Mucosa of gallbladder (tissue), 1 donor: ENCODE measurements at places on chromosomes 3 and 15.

- no peak for DNase-seq
Measured at GRCh38 chr3:33991673-33992072, 193.2 kb downstream of the PDCD6IP start.

- no peak for DNase-seq
Measured at GRCh38 chr3:164479978-164480377, 598.3 kb downstream of the SI start.

DNA sequence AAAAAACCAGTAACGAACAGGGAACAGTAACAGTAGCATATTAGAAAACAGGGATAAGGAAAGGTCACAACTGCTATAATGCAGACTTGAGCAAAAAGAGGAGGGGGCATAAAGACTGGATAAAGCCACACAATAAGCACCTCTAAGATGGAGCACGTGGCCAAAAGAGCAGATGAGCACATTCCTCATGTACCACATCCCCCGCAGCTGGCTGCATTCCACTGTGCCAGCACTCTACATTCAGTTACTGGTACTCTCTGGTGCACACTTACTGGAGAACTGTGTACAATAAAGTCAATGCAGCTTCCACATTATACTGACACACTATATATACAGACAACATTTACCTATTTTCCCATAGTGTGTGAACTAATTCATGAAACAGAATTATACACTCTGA is 64.7 kb downstream of the UBE3A start:
- no peak for DNase-seq

DNA sequence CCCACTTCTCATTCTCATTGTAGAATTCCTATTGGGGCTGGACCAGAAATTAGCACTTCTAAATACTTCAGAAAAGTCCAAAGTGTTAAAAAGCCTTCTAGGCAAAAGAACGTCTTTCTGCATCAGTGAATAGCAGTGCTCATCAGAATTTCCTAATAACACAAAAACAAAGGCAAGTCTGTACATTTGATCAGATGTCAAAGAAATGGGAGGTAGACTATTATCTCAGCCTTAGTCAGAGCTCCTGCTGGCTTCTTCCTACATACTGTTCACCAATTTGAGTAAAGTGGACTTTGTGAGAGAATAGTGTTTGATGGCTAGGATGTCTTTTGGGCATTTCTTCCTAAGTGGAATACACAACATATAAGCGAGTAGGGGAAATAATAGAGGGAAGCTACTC is 48.7 kb downstream of the FOXB1 start:
- no peak for DNase-seq

DNA sequence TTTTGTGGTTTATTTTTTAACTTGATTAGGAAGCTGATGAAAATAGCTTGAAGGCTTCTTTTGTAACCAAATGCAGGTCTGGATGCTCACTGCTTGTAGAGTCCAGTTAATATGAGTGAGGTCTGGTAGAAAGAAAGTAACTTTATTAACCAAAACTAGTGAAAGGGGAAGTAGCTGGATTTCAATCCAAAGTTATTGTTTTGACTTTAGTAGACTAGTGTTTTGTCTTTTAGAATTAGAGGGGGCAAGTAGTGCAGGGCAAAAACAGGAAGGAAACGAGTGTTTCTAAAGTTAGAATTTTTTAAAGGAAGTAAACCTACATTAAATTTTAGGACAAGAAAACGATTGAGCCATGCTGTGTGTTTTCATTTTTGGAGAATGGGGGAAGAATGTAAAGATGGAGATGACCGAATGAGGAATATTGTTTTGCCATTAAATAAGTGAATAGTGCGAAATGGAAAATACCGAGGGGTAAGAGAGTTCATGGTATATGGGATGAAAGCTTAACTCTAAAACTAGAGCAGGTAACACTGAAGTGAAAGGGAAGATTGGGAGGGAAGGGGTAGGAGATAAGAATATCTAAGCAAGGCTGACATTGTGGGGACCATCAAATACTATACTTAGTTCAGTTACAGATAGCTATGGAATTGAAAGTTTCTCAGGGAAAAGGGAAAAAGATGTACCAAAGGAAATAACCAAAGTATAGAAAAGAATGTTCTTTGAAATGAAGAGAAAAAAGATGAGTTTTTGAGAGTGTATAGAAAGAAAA is 40.0 kb downstream of the USP3 start:
- no peak for DNase-seq

- no peak for DNase-seq
Measured at GRCh38 chr3:99627062-99627826, 11.2 kb upstream of the COL8A1 start.

DNA sequence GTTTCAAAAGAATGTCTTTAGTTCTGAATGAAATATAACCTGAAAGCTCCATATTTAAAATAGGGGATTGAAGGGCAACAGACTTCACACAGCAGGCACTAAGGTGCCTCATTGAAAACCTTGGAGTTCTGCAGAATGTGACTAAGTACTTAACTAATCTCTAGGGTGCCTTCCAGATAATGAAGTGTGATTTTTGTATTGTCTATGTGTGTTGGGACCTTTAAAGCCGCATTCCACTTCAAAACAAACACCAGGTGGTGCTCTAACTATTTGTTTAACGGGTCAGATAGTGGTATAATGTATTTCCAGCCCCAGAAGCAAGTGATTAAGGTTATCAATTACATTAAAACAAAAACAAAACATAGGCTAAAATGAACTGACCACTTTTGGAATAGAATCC is 28.0 kb downstream of the TFG start:
- no peak for DNase-seq

DNA sequence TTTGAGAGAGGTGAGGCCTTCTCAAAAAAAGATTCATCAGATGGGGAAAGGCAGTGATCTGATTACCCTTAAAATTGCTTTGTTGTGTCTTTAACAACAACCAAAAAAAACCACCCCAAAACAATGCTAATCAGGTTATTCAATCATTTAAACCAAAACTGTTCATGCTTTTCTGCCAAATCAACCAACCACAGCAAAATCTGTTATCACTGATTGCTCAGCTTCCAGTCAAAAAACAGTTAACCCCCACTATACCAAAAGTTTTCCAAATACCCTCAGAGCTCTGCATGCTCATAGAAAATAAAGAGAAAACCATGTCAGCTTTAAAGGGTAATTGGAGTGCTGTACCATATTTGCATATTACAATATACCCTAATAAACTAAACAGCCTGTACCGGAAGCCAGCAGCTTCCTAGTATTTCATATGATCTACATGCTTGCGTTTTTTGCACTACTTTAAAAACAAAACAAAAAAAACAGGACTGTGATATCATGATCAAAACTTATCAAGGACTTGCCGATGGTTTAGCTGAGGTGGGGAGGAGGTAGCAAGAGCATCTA is 22.8 kb downstream of the SATB1 start:
- no peak for DNase-seq

DNA sequence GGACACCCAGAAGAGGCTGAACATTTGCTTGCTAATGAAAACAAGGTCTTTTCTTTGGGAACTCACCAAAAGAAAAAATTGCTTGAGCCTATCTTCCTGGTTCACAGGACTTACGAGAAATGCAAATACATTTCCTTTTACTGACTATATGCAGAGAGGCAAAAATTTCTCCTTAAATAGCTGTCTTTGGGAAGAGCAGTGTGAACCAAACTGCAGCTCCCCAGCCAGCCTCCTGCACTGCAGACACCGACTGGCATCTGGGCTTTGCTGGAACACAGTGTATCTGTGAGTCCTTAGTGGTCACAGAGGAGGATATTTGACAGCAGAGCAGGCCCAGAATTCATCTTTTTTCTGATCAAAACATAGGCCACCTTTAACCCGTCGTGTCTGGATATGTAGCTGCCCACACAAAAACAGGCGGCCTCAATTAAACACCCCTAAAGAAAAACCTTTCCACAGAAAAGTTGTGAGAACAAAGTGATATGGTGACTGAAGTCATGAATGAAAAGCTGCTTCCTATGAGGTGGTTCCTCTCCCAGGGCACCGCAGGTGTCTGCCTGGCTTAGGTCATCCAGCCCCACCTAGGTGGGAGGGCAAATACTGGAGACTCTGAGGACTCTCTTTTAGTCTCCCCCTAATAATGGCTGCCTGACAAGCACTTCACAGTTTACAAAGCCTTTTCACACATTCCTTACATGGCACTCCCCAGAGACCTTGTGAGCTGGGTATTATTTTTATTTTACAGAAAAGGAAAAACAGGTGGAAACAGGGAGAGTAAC is 46.1 kb upstream of the TMEM158 start:
- DNase-seq, result no peak

GRCh38 chr3:132210476-132211346 is 106.5 kb upstream of the ACP3 start:
- DNase-seq, result peak; percentile 22

DNA sequence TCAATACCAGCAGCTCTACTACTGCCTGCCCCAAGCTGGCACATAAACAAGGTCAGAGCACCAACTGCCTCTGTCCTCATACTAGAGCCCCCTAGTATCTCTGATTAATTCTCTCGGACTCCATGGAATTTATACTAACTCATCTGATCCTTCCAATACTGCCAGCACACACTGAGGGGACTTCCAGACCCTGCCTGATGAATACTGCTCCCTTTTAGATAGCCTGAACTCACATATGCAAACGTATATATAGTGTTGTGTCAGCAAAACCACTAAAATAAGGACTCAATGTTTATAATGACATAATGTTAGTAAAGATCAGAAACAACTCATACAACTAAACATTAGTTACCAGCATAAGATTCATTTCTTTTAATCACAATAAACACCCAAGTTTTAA is 25.0 kb downstream of the CEP70 start:
- DNase-seq, result no peak

DNA sequence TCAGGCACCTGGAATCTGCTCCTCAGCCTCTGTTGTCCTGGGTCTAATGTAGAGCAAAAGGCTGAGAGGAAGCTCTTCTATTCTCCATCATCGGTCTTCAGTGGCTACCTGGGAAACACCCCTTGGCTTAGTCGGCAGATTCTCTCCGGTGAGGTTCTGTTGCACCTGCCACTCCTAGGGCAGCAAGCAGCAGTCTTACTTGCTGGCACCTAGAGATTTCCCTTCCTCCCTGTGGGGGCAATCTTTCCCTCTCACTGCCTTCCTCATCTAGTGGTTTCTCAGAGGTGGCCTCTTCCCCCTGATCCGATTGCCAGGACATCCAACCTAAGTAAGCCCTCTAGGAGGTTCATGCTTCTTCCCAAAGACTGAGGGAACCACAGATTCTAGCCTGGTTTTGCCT is 60.8 kb downstream of the PLS1 start:
- no peak for DNase-seq

DNA sequence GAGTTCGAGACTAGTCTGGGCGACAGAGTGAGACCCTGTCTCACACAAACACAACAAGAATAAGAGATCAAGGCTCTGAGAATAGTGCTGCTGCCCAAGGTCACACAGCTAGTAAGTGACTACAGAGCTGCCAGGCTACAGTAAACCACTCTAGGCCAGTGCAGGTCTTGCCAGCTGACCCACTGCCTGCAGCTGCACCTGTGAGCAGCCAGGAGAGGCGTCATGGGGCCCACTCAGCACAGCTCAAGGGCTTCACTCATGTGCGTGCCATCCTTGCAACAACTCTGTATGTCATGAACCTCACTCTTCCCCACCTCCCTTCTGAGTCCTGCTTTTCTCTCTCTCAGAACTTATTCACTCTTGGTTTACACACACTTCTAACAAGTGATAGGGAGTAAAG is 176.7 kb downstream of the SMAD6 start:
- DNase-seq, result no peak

DNA sequence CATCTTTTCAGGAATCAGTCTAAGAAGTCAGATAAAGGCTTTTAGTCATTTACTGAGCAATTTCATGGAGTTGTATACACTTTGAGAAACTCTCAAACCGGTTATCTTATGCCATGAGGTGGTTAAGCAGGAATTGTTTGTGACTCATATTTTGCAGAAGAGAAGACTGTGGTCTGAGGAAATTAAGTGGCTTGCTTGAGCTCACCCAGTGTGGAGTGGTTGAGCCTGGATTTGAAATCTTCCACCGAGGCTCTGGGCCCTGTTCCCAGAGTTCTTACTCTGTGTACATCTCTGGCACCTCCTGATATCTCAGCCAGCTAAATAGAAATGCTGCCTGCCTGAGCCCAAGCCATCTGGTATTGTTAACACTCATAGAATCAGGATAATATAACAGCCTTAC is 37.8 kb upstream of the BCL6 start:
- DNase-seq, result peak; percentile 20

GRCh38 chr3:178436773-178437172 is 99.5 kb upstream of the KCNMB2 start:
- no peak for DNase-seq
